ENCODE measurements at places on chromosomes 4 and X. TPM values are rescaled to one million over a fixed set of nuclear protein-coding genes. Genes with fewer than 3 reads are reported as not detected.

DNA sequence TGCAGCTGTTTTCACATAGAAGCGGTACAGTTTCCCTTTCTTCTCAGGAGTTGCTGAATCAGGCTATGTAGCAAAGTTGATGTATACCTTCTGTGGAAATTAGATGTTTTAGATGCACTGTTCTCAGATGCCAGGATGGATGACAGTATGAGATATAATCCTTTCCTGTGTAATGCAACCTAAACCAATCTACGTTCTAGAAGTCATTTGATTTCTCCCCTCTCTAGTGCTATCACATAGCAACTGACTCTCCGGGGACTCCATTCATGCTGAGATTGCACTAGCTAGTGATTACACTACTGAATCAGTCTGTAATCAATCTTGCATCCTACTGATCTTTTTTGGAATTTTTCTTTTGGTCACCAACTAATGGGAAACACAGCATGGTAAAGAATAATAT, 1881.7 kb downstream of the PCDH7 start:
- no peaks in the 10 kb centered on the region for H3K27me3 ChIP-seq
- H3K36me3 ChIP-seq: no peaks in the 10 kb centered on the region
- H3K4me1 ChIP-seq: no peaks in the 10 kb centered on the region
- H3K4me3 ChIP-seq: no peak overlapping the region

The CLCN5 gene
- 25.3 TPM for total RNA-seq

The LPAR4 gene
- 7.1 TPM for total RNA-seq

- DNase-seq: no peak
- H3K27me3 ChIP-seq: no peaks in the 10 kb centered on the region
- no peak overlapping the region for H3K27ac ChIP-seq
- H3K4me3 ChIP-seq: no peak overlapping the region
- H3K4me1 ChIP-seq: no peaks in the 10 kb centered on the region
Measured at GRCh38 chrX:11567528-11568220, 98.0 kb downstream of the ARHGAP6 start.

The CA5B gene
- total RNA-seq: 9.4 TPM

DNA sequence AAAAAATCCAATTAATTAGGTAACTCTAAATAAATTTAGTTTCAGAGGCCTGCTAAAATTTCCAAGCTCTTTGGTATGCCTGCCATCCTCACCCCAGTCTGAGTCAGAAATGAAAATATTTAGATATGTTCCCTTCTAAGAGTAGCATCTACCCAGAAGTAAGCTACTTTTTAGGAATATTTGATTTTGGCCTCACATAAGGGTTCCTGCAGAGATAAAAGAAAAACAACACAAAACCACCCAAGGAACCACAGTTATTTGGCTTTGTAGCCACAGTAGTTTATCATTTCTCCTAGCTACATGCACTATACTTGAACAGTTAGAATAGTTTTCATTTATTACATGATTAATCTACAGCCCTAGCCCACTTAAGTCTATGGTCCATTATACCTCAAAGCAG, 192.6 kb upstream of the FAM241A start:
- H3K27me3 ChIP-seq: no peaks in the 10 kb centered on the region
- no peak for DNase-seq
- H3K36me3 ChIP-seq: no peaks in the 10 kb centered on the region
- no peaks in the 10 kb centered on the region for H3K4me1 ChIP-seq
- H3K27ac ChIP-seq: no peak overlapping the region

- no peaks in the 10 kb centered on the region for H3K27me3 ChIP-seq
- no peak overlapping the region for H3K27ac ChIP-seq
- no peak overlapping the region for H3K4me3 ChIP-seq
- peaks cover 6% of the 10 kb centered on the region for H3K4me1 ChIP-seq
- no peak for DNase-seq
- no peaks in the 10 kb centered on the region for H3K36me3 ChIP-seq
Measured at GRCh38 chr4:74618659-74619058, 173.7 kb downstream of the AREG start.

DNA sequence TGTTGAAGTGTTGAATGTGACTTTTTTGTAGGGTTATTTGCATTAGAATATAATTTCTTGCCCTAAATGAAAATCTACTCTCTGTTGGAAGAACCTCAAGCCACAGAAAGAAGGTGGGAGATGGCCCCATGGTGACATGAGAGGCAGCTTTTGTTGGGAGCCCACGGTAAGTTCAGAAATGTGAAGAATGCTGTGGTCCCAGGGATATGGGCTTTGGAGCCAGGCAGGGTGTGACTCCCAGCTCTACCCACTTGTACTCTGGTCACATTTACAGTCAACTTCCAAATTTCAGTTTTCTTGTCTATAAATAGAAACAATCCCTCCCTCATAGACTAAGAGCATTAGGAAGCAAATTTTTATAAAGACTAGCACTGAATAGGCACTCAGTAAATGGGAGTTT, 177.8 kb downstream of the RAB28 start:
- no peak overlapping the region for H3K27ac ChIP-seq
- no peaks in the 10 kb centered on the region for H3K27me3 ChIP-seq
- H3K36me3 ChIP-seq: no peaks in the 10 kb centered on the region
- no peak overlapping the region for H3K4me3 ChIP-seq

All from A673 (cell line).